Esophagus squamous epithelium (tissue), 5 donors: ENCODE measurements at places on chromosomes 1 and 21.

GRCh38 chr1:161933592-161934588 is 89.8 kb downstream of the OLFML2B start:
- DNase-seq: no peak

DNA sequence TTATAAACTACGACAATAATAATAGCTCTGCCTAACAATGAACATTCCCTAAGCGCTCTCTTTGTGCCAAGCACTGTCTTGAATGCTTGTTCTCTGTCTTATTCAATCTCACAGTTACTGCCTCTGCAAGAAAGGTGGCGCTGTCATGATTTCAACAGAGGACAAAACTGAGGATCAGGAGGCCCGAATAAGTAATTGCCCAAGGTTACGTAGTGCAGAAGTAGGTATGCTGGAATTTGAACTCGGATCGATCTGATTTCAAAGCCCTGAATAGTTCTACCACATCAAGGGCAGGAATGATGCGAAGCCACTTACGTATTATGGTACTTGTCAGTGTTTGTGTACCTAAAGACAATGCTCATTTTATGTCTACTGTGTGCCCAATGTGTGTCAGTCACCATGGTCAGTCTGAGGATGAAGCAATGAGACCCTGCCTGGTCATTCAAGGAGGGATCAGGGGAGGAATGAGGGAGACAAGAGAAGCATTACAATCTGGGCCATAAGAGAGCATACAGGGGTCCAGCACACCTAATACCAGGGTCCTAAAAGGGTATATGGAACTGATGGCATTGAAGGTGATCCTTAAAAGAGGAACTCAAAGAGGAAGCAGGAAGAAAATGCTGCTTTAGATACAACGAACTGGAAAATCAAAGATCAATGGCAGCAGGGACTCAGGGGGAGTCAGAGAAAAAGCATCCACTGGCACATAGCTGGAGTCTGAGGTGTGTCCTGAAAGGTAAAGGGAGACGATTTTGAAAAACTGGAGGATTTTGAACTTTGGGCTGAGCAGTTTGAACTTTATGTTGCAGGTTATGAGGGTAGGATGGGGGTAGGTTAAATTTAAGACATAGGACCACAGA is 389.2 kb downstream of the PLPP3 start:
- no peak for DNase-seq

GRCh38 chr1:231357831-231358354 is 19.8 kb downstream of the SPRTN start:
- no peak for DNase-seq

- DNase-seq: peak; percentile 98
Measured at GRCh38 chr1:16904560-16905109, 8.9 kb downstream of the RNU1-2 start.

- DNase-seq: no peak
Measured at GRCh38 chr1:99965646-99966375, 4.0 kb upstream of the SLC35A3 start.

DNA sequence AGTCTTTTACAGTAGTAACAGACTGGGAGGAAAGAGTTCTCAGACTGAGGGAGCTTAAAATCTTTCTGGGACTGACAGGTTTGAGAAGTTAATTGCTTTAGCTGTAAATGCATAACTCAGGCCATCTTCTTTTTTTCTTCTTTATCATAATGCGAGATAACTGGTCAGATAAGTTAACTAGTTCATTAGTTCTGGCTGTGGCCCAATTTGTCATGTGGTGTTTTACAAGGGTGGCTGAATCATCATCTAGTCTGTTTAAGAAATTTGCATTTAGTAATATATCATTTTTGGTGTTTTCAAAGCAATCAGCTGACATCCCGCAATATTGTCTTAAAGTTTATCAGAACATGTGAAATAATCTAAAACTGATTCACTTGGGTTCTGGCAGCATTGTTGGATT is 14.0 kb downstream of the HSD3B2 start:
- DNase-seq: no peak

DNA sequence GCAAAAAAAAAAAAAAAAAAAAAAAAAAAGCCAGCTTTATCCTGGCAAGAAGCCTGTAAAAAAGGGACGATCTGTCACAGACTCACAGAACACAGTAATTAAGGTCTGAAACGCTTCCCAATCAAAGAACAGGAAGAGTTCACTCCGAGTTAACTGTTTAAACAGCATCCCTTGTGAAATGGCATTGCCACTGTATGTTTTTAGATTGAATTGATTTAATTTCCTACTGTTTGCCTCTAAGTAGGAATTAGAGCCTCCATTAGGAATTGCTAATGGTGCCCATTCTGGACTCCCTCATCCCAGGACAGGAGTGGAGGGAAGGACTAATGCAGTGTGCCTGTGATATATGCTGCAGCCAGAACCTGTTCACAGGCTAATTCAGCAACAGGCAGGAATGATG is 370.8 kb downstream of the RWDD3 start:
- DNase-seq: no peak

DNA sequence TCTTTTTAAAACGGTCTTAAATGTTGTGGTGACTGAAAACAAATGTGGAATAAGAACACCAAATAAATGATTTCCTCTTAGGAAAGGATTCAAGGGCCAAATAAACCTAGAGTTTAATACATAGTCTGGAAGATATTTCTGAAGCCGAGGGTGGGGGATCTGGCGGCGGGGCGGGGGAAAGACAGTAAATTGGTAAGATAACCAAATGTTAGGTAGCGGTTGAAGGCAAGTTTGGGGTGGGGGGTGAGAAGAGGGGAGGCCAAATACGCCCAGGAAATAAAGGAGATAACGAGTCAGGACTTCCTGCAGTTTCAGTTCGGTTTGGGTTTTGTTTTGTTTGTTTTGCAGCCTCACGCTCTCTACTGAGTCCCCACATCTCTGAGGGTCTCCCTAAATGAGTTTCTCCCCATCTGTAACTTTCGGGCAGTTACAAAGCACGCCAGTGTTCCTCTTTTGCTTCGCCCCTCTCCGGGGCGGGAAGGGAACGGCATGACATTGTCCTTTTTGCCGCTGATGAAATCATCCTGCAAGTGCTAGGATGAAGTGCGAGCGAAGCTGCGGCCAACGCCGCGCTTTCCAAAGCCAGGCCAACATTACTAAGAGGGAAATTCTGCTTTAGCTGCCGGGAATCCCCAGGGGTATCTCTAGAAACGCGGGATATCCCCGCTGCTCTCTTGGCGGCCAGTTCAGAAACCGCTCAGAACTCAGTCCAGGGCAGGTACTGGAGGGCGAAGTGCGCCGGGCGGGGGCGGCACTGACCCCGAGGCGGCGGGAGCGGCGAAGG is 844 bp downstream of the NIBAN1 start:
- DNase-seq: no peak
